ENCODE measurements at places on chromosomes 12 and 14.

- DNase-seq, result no peak
Measured at GRCh38 chr12:24848941-24849477, 99.9 kb downstream of the BCAT1 start.

DNA sequence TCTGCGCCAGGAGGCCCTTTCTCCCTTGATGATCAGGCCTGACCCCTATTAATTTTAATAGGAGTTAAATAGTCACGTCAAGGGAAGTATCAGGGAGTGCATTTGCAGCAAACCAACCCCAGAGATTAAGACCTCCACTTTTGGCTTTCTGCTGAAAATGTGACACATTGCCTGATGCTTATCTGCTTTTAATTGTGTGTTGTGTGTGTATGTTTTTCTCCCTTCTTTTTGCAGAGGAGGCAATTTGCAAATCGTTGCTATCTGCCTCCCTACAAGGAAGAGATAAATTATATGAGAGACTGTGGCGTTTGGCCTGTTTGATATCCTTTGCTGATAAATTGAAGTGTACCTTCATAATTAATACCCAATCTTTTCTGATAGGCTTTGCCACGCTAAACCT lies 822.9 kb downstream of the VRK1 start:
- no peak for DNase-seq

DNA sequence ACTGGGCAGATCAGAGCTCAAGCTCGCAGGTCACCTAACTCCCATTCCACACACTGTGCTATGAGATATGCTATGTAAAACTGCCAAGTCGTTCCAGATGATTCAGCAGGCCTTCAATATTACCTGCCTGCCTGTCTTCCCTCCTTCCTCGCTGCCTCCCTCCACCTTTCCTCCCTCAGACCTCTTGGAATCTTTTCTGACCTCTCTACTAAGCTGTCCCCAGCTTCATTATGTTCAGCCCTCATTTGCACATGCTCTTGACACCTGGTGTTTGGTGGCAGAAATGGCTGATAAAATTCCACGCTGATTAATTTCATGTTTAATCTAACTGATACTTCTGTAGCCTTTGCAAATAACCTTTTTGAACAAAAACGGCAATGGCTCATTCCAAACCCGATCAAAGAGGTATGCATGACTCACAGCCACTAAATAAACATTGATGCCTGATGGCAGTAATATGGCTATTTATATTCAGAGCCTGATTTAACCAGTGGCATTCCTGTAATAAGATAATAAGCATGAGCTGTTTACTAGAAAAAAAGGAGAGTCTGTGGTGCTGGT lies 130.8 kb upstream of the EGLN3 start:
- DNase-seq, result no peak

DNA sequence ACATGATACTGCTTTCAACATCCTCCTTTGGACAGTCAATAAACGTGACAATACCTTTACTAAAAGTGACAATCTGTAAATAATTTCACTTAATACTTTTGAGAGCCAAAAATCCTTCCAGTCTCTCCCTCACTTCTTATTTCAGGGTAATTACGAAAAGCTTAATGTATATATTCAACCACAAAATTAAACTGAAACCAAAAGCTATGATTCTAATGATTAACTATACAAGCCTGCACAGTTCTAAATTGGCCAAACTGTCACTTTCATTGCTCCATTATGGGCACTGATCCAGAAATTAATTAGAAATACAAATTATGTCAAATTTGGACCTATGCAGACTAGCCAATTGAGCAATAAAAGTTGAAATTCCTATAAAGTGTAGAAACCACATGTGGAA lies 696.5 kb upstream of the MIS18BP1 start:
- no peak for DNase-seq

DNA sequence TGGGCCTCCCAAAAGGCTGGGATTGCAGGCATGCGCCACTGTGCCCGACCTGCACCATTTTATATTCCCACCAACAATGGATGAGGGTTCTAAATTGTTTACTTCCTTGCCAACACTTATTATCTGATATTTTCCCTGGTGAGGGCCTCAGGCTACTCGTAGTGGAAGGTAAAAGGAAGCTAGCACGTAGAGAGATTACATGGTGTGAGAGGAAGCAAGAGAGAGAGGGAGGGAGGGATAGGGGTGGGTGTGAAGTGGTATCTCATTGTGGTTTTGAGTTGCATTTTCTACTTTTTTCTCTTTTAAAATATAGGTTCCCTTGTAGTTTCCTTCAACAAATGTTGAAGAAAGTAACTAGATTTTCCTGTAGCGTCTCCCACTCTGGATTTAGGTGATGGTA lies 30.9 kb downstream of the MYO1H start:
- DNase-seq, result no peak

DNA sequence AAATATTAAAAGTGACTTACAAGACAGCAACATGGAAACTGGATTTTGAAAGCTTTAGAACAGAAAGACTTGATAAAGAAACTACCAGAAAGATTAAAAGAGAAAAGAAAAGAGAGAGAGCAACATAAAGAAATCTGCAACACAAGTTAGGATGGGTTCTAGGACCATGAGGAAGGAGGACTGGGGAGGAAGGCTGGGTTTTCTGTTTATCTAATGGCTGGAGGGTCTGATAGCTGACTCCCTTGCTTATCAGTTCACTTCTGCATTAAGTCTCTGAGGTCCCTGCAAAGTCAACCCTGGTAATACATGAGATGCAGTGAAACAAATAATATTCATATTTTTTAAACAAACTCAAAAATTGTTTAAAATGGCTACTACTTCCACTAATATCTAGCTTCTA lies 90.1 kb downstream of the RPAP3 start:
- no peak for DNase-seq

- DNase-seq, result no peak
Measured at GRCh38 chr14:101895256-101895655, 69.1 kb upstream of the DYNC1H1 start.

DNA sequence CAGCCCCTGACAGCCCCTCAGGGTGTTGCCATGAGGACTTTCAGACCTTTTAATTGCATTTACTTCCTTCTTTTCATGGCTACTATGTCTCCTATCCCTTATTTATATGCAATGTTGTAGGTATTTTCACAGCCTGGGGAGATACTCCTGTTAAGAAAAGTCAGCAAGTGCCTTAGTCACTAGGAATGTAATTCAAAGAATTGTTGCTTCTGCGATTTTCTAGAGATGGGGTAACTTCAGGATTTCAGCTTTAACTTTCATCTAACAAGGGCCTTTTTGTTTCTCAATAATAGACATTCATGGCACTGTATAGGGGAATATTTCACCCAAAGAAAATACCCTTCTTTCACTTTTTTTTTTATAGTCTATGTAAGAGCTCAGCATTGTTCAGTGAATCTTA lies 533.3 kb upstream of the MIS18BP1 start:
- DNase-seq, result no peak

GRCh38 chr12:108119126-108119973 lies 9.7 kb upstream of the WSCD2 start:
- no peak for DNase-seq

GRCh38 chr14:50677527-50678063 lies 9.5 kb upstream of the SAV1 start:
- DNase-seq, result no peak

- DNase-seq, result no peak
Measured at GRCh38 chr14:95520346-95520745, 3.9 kb upstream of the SYNE3 start.

- DNase-seq, result no peak
Measured at GRCh38 chr12:587132-588023, 75.9 kb downstream of the NINJ2 start.

GRCh38 chr12:108511633-108512540 lies 3.2 kb upstream of the FICD start:
- no peak for DNase-seq

GRCh38 chr14:21023817-21024584 lies 860 bp downstream of the NDRG2 start:
- no peak for DNase-seq

- DNase-seq, result no peak
Measured at GRCh38 chr12:54700301-54700700, 52.1 kb upstream of the DCD start.

GRCh38 chr12:1859643-1860042 lies 39.3 kb downstream of the LRTM2 start:
- DNase-seq, result no peak

All from GOT3 (cell line).